ENCODE measurements at places on chromosomes 4 and X. TPM values are rescaled to one million over a fixed set of nuclear protein-coding genes. Genes with fewer than 3 reads are reported as not detected.

The TLR6 gene
- 2.9 TPM for total RNA-seq

The HERC5 gene
- total RNA-seq = 2.1 TPM

The PCDH11X gene
- total RNA-seq = 4.1 TPM

The CXCL8 gene
- total RNA-seq = 15.5 TPM

GRCh38 chrX:21382715-21383114 lies 8.5 kb downstream of the CNKSR2 start:
- no peak for DNase-seq

GRCh38 chr4:82036181-82036580 lies 337.6 kb downstream of the HNRNPD start:
- no peak for DNase-seq

DNA sequence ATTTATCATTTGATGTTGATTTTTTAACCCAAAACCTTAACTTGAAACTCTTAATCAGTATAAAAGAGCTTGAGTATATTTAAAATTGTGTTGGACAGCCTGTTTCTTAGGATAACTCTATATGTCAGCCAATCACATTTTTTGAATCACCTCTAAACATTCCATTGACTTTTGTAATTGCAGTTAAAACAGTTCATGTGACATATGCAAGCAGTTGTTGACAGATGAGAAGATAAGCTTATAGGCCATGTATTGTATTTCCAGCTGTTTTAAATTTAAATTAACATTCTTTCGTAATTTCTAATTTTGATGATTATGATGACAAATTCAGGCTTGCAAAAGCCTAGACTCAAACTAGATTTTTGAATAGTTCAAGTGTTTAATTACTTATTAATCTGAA lies 17.4 kb downstream of the VEGFC start:
- DNase-seq = no peak

GRCh38 chr4:160631044-160631443 lies 1528.2 kb downstream of the RAPGEF2 start:
- no peak for DNase-seq

GRCh38 chr4:124590480-124590879 lies 122.1 kb downstream of the ANKRD50 start:
- DNase-seq = no peak

DNA sequence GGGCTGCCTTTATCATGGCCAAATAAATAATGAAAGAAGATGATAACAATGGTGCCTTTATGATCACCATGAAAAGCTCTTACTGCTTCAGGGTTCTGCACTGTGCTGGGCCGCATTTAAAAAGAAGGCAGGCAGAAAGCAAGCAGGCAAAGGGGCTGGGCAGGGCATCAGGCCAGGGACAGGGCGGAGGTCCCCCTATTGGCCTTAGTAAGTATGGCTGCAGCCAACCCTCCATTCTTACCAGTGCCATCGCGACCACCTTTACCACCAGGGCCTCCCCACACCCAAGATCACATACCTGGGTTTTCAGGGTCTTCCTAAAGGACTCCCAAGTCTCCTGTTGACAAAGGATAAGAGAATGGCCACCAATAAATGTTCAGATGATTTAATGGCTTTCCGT lies 38.9 kb downstream of the CNGA2 start:
- DNase-seq = no peak

DNA sequence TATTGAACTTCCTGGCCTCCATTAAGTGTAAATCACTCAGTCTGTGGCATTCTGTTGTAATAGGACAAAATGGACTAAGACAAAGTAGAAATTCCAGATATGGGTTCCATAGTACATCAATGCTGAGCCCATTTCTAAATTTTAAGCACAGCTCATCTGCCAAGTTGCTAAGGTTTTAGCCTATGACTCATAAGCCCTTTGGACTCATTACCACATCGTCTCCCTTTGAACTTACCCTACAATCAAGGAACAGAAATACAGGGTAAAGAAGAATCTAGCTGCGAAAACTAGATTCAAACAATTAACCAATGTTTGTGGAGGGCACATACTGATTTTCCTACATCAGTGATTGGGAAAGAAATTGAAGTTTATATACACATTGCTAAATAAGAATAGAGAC lies 31.8 kb downstream of the NAA11 start:
- DNase-seq = no peak

GRCh38 chr4:38559374-38559773 lies 104.6 kb upstream of the KLF3 start:
- no peak for DNase-seq

- no peak for DNase-seq
Observed at GRCh38 chrX:71629467-71629866, 11.2 kb upstream of the CXCR3 start.

DNA sequence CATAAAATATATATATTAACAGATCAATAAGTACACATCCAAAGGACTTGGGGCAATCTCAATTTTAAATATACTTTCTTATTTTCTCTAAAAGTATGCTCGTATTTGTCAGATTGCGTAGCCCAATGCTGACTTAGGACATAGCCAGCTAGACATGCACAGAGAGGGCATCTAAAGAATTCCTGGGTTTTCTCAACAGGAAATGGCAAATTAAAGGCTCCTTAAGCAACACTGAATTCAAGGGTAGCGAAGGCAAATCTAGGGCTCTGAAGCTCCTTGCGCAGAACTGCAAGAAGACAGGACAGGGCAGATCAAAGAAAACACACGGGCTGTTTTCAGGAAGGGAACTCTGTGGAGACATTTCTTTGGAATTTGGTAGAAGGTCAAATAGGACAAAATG lies 94.6 kb upstream of the FTHL17 start:
- DNase-seq = no peak

DNA sequence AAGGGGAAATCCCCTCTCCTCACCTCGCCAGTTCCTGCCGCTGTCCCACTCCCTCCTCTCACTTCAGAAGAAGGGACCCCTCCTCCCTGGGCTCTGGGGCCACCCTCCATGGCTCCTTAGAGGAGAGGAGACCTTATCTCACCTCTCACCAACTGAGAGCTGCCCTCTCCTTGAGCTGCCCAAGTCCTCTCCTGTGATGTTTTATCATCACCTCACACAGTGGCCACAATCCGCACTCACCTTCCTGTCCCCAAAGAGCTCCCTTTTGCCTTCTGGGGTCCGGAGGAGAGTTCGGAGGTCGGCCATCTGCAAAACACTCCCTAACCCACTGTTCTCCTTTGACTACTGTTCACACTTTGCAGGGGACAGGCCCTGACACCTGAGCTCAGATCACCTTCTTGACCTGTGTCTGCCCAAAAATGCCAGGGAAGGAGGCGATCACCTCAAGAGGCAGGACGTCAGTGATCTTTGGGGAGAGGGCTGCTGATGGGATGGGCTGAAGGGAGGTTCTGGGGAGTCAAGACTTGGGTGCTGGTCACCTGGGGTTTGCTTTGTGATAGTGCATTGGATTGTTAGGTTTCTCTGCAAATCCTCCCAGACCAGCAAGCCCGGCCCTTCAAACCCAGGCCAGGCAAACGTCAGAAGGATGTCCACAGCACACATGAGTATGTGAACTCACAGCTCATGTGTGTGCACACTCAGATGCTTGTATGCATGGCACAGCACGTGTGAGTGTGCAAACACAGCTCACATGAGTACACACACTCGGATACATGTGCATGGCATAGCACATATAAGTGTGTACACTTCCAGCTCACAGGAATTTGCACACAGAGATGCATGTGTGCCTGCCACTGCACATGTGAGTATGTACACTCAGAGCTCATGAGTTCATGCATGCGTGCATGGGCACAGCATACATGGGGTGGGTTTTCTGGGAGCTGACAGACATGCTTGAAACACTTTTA lies 41.8 kb downstream of the HTRA3 start:
- no peak for DNase-seq

- no peak for DNase-seq
Observed at GRCh38 chr4:163967263-163967662, 472.8 kb downstream of the TMA16 start.

- DNase-seq = no peak
Observed at GRCh38 chrX:1164322-1165288, 47.8 kb downstream of the CRLF2 start.

DNA sequence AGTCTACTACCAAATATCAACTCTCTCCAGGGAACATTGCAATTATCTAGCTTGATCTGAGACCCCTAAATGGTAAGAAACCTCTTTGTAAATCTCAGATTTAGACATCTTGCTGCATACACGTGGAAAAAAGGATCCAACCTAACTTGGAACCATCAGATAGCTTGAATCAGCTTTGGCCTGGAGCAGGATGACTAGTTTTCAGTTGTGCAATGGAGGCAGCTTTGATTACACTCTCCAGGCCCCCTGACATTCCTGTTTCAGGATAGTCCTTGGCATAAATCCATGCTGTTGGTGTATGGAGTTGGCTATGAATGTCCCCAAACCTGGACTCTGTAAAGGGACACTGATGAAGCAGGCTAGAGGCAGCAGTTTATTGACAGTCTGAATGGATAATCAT lies 1061.9 kb upstream of the TENM3 start:
- DNase-seq = no peak
